CD4-positive, alpha-beta memory T cell (primary cell): ENCODE measurements at places on chromosomes 6 and 20.

GRCh38 chr20:3111995-3112394 is 27.5 kb upstream of the AVP start:
- DNase-seq = no peak

- peak; percentile 60 for DNase-seq
Observed at GRCh38 chr20:51494241-51495110, 48.0 kb downstream of the NFATC2 start.

DNA sequence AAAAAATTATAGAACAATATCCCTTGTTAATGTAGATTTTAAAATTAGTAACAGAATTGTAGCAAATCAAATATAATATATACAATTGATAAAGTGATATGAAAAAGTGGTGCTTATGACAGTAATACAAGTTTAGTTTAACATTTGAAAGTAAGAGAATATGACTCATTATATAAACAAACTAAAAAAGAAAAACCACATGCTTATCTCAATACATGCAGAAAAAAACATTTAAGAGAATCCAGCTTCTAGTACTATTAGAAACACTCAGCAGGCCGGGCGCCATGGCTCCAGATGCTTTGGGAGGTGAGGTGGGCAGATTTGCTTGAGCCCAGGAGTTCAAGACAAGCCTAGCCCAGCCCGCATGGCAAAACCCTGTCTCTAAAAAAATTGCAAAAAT is 60.7 kb upstream of the LAMA2 start:
- no peak for DNase-seq

- DNase-seq = no peak
Observed at GRCh38 chr20:41440882-41441281, 74.3 kb upstream of the EMILIN3 start.

DNA sequence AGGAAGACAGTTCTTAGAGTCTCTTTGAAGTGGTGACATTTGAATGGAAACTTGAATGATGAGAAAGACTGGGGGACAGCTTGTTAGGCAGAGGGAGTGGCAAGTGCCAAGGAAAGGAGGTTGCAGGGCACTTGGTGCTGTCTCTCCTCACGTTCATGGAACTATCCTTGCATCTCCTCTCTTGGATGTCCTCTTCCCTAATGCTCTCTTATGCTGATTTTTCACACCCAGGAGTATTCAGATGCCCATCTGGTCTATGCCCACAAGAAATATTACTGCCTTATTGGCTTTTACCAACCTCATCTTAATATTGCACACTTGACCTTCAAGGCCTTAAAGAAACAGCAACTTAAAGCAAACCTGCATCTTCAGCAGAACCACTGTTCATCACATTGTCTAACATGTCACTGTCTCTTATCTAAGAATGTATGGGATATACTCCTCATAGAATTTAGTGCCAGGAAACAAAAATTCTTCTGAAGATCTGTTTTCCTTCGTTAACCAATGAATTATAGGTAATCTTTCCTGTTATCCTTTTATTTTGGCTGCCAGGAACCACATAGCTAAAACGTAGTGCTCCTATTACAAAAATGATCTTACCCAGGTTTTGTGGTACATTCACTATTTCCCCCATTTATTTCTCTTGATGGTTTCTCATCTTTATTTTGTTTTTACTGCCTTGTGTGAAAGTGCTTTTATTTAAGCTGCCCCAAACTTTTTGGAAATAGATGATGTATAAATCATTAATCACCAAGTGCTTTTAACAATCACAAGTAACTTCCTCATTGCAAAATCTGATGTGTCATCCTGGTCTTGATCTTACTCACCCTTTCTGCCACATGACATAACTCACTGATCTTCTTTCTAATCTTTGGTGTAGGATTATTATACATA is 12.8 kb downstream of the RGS17 start:
- DNase-seq = no peak

GRCh38 chr6:109165392-109165974 is 70.2 kb downstream of the CEP57L1 start:
- DNase-seq = no peak

DNA sequence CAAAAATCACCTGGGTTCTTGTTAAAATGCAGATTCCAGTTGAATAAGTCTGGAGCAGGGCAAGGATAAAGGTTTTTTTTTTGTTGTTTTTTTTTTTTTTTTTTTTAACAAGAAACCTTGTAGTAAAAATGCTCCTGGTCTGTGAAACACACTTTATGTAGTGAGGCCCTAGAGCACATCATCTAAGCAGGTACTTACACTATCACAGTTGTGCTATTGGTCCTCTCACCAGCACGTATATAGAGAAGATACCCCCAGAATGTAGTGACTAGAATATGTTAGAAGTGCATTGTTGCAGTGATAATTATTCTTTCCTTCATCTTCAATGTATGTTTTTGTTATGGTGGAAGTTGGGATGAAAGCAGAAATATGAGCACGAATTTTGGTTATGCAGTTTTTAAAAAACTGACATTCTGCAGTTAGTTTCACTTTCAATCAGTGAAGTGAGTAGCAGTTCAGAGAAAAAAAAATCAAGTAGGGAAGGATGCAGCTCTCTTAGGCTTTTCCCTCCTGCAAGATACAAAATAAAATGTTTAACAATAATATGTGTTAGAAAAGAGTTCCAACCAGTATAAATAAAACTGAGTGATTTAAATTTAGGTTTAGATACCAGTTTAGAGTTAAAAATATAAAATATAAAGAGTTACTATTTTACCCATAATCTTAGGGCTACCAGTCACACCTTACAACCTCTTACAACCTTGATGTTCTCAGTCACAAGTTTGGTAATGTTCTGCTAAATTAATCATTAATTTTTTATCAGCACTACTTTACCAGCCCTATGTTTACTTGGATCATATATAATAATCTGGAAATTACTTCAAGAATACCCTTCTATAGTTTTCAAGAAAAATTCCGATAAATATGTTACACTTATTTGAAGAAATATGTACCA is 9.2 kb upstream of the DEFB113 start:
- no peak for DNase-seq

GRCh38 chr6:41153992-41154625 is at the start of gene TREML1:
TSS of gene TREML1 (minus strand) at chr6:41154347. CDS start at chr6:41154288, 59 bp downstream.
- no peak for DNase-seq

- DNase-seq = no peak
Observed at GRCh38 chr20:13012886-13013285, 4.1 kb downstream of the SPTLC3 start.

GRCh38 chr20:23234311-23235078 is 116.1 kb upstream of the NXT1 start:
- no peak for DNase-seq

DNA sequence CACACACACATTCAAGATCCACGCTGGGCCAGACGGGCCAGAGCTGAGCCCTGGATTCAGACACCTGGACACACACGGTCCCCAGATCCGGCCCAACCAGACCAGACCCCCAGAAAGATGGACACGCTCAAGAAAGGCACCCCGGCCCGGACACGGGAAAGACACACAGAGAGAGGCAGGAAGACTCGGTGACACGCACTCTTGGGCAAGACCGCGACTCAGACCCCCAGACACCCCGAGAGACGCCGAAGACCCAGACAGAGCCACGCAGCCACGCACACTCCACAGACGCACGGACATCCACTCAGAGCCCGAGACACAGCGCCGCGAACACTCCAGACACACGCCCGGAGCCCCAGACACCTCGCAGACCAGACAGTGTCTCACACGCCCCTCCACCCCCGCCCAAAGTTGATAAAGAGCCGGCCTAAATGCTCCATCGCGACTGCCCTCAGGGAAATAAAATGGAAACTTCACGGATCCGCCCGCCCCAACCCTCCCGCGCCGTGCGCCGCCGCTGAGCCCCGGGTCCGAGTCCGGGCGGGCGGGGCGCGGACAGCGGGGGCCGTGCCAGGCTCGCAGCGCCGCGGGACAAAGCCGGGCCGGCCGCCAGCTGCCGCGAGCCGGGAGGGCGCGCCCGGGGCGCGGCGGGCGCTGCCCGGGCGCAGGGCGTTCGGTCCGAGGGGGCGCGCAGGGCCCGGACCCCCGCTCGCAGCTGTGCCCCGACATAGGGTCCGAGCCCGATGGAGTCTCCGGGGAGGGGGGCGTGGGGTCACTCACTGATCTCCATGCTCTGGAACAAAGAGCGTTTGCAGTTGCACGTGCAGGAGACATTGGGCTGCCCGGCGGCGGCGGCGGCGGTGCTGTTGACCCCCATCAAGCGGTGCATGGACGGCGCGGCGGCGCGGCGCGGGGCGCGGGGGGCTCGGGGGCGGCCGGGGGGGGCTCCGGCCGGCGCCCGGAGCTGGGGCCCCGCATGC is 831 bp downstream of the PMEPA1 start:
- DNase-seq = peak; percentile 18

GRCh38 chr6:115896538-115897129 is 164.1 kb downstream of the FRK start:
- no peak for DNase-seq

GRCh38 chr6:163878698-163879097 is 464.2 kb downstream of the QKI start:
- DNase-seq = no peak

DNA sequence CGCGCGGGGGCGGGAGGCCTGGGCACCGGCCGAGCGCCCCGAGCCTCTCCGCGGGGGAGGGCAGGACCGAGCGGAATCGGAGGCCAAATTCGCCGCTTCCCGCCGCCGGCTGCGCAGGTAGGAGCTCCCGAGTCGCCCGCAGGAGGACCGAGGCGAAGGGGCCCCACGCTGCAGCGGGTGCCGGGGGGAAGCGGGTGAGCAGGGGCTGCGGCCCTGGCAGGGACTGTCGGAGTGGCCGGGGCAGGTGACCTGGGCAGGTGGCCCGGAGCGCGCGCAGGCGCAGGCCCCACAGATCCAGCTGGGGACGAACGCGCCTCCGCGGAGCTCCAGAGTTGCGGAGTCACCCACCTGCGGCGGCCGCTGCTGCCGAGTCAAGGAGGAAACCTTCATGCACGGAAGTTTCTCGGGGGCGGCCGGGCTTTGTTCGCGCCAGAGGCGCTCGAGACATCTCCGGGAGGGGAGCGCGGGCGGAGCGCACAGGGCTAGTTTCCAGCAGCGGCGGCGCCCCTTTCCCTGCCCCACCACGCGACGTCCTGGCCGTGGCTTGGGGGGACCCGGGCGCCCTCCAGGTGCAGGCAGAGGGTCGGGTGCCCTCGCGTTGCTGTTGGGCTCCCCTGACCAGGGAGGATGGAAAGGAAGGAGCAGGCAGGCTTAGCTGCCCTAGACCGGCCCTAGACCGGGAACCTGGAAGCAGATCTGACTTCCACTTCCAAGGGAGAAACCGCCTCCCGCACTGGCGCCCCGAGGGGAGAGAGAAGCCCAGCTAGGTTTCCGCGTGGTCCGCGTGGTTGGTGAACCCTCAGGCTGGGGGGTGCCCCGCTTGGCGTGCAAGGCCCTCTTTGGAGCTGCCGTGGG is 590 bp downstream of the SLCO4A1 start:
- DNase-seq = peak; percentile 57

- no peak for DNase-seq
Observed at GRCh38 chr6:46289898-46290297, 119.1 kb upstream of the ENPP5 start.
